Amniotic epithelial cell (primary cell): ENCODE measurements at places on chromosomes 4 and X.

DNA sequence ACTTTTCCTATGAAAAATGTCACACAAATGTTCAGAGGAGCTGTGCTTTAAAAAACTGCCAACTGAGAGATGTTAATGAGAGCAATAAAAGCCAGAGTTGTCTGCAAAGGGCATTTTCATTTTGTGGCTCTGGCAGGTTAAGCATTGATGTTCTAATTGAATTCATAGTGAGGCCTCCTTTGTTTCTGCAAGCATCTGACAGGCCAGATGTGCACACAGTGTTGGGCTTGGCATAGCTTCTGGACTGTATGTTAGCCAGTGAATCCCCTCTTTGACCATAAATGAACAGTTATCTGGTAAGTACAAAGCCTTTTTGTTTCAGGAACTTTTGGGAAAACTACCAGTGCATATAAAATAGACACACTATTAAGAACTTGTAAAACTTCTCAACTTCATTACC lies 81.9 kb downstream of the JADE3 start:
- DNase-seq, result no peak

DNA sequence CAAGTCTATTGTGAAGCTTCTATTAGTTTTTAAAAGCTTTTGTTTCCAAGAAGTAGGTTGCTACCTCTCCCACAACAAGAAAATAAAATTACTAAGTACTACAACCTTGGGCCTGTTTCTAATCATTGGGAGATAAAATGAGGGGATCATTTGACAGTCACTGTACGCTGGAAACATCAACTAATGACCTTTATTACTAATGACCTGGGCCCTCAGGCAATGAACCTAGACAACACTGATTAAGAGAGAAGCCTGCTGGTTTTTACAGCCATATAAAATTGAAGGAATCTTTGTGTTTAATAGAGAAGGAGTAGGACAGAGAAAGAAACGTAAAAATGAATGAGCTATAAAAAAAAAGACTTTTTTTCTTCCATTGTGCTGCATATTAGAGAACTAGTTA lies 1000.9 kb downstream of the STPG2 start:
- DNase-seq, result no peak

- DNase-seq, result no peak
Measured at GRCh38 chr4:150348079-150348478, 233.9 kb upstream of the MAB21L2 start.

- DNase-seq, result no peak
Measured at GRCh38 chrX:13939741-13940597, 89.7 kb downstream of the GEMIN8 start.

DNA sequence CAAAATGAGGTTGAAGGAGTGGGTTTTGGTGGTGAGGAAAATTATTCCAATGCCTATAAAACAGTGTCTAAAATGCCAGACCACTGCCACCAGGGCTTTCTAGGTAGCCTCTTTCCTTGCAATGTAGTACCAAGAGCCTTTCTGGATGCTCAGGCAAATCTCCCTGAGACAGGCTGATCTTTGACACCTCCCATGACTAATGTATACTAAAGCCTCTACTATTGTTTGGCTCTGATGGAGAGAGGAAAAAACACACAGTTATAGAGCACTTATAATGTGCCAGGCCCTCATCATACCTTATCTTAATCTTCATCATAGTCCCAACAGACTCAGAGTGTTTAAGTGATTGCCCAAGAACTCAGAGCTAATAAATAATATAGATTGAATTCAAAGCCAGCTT lies 5.8 kb downstream of the MTMR8 start:
- DNase-seq, result no peak

DNA sequence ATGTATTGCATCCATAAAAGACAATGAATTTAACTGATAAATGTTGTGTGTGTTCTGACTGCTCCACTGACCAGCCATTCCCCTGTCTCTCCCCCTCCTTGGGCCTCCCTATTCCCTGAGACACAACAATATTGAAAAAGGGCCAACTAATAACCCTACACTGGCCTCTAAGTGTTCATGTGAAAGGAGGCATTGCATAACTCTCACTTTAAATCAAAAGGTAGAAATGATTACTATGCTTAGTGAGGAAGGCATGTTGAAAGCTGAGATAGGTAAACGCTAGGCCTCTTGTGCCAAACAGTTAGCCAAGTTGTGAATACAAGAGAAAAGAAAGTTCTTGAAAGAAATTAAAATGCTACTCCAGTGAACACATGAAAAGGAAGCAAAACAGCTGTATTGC lies 152.7 kb downstream of the POU4F2 start:
- no peak for DNase-seq

GRCh38 chrX:70969635-70970481 lies 39.0 kb upstream of the SLC7A3 start:
- DNase-seq, result no peak
